ENCODE measurements at places on chromosomes 5 and 9.

GRCh38 chr5:129377504-129377903 is 82.6 kb upstream of the ADAMTS19 start:
- no peak for DNase-seq

DNA sequence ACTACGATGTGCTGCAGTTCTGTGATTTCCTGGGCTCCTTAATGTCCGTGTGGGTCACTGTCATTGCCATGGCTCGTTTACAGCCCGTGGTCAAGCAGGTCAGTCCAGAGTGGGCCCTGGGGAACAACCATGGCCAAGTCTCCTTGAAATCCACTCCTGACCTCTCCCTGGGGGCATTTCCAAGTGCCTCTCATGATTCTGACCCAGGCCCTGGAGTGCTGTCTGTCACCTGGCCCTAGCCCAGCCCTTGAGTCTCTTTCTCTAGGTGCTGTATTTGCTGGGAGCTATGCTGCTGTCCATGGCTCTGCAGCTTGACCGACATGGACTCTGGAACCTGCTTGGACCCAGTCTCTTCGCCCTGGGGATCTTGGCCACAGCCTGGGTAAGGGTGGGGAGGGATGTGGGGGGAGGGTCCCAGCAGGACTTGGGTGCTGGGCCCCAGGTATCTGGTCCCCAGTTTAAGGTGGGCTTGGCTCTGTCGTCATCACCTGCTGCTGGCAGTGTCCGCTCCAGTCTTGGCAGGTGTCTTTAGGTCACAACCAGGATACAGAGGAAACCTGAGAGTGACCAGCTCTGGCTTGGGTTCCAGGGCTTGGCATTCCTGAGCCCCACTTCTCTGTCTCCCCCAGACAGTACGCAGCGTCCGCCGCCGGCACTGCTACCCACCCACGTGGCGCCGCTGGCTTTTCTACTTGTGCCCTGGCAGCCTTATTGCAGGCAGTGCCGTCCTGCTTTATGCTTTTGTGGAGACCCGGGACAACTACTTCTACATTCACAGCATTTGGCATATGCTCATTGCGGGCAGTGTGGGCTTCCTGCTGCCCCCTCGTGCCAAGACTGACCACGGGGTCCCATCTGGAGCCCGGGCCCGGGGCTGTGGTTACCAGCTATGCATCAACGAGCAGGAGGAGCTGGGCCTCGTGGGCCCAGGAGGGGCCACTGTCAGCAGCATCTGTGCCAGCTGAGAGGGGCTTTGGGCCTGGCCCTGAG is 17.0 kb downstream of the OR13J1 start:
- DNase-seq = no peak

GRCh38 chr9:76036762-76037161 is 146.3 kb downstream of the PCSK5 start:
- no peak for DNase-seq

DNA sequence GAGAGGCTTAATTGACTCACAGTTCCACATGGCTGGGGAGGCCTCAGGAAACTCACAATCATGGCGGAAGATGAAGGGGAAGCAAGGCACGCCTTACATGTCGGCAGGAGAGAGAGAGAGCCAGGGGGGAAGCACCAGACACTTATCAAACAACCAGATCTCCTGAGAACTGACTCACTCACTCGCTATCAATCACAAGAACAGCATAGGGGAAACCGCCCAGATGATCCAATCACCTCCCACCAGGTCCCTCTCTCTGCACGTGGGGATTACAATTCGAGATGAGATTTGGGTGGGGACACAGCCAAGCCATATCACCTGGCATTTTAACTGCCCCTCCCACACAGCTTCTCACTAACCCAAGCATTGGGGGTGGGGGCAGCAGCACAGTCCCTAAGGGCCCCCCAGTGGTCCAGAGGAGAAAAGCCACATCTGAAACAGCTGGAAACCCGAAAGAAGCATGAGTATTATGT is 76.1 kb upstream of the ASS1 start:
- DNase-seq = no peak

DNA sequence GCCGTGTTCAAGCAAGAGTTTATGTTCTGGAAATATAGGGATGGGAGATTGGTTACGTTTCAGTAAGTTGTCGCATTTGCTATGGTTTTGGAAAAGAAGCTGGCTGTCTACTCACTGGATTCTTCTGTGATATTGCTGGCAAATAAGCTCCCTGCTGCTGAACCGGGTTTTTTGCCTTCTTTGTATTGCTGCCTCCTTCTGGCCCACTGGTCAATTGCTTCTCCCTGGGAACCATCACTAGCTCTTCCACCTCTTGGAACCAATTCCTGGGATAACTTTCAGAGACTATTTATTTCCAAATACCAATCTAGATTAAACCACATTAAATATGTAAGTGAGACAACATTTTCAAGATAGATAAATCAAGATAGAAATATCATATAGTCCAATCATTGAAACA is 43.0 kb downstream of the NUDT12 start:
- peak; percentile 15 for DNase-seq

DNA sequence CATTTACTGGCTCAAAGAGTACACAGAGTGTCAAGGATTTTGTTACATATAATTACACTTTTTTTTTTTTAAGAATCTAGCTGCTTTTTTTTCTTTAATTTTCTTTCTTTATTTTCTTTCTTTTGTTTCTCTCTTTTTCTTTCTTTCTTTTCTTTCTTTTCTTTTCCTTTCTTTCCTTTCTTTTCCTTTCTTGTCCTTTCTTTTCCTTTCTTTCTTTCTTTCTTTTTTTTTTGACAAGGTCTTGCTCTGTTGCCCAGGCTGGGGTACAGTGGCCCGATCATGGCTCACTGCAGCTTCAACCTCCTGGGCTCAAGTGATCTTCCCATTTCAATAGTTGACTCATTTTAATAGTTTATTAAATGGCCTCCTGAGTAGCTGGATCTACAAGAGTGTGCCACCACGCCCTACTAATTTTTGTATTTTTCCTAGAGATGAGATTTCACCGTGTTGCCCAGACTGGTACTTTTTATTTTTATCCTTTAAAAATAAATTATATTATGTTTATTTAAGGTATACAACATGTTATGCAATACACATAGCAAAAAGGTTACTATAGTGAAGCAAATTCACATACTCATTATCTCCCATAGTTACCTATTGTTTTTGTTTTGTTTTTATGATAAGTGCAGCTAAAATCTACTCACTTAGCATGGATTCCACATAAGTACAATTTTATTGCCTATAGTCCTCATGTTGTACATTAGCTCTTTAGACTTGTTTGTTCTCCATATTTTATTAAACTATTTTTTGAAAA is 381.5 kb upstream of the KLF4 start:
- DNase-seq = no peak

- DNase-seq = no peak
Observed at GRCh38 chr5:116939641-116940040, 365.0 kb upstream of the SEMA6A start.

DNA sequence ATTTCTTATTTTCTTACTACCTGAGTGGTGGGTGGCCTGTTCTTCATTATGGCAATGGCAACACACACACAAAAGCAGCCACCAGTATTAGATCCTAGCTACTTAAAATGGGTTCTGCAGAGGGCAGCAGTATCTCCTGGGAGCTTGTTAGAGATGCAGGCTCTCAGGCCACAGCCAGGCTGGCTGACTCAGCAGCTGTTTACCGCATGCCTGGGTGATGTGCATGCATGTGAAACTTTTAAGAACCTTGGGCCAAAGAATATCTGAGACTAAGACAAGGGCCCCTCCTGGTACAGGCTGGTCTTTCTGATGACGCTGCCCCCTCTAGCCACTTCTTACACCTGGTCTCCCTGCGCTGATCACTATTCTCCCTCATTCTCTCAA is 399.0 kb downstream of the MED10 start:
- DNase-seq = peak; percentile 7

DNA sequence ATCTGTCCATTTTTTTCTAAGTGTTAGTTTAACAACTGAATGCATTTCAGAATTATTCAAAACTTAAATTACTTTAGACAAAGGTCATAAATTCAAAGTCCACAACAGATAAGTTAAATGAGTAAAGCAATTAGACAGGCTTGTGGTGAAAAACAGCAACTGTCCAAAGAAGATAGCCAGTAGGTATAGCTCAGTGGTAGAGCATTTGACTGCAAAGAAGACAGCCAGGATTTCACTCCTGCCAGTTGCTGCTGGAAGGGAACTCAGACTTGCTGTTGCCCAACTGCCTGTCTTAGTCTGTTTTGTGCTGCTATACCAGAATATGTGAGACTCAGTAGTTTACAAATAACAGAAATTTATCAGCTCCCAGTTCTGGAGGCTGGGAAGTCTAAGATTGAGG is 10.0 kb downstream of the FANCC start:
- DNase-seq = no peak

DNA sequence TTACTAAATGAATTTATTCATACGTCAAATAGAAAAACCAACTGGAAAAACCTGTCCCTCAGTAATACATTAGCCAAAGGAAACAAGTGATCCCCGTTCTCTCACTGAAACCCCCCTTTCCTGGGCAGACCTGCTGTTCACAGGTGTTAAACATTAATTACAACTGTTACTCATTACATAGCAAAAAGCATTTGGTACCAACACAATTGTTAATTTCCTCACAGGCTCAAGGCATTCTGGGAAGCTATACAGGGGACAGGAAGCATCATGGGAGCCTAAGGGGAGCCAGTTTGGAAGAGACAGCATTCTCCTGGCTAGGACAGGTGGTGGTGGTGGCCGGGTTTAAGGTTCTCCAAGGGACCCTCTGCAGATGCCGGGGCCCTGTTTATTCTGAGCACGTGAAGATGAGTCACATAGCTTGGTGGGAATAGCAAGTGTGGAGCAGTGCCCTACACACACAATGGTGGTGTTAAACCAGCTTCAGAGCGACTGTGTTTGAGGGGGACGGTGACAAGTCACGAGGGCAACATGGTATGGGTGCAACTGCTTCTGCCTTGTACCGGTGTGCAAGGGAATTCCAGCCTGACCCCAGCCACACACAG is 62.6 kb upstream of the SLC25A51 start:
- DNase-seq = no peak

- DNase-seq = peak; percentile 12
Observed at GRCh38 chr9:137878146-137878941, 762 bp downstream of the CACNA1B start.

- no peak for DNase-seq
Observed at GRCh38 chr9:126701813-126702140, 88.0 kb downstream of the LMX1B start.

GRCh38 chr9:119195521-119195920 is 173.7 kb downstream of the BRINP1 start:
- DNase-seq = no peak

DNA sequence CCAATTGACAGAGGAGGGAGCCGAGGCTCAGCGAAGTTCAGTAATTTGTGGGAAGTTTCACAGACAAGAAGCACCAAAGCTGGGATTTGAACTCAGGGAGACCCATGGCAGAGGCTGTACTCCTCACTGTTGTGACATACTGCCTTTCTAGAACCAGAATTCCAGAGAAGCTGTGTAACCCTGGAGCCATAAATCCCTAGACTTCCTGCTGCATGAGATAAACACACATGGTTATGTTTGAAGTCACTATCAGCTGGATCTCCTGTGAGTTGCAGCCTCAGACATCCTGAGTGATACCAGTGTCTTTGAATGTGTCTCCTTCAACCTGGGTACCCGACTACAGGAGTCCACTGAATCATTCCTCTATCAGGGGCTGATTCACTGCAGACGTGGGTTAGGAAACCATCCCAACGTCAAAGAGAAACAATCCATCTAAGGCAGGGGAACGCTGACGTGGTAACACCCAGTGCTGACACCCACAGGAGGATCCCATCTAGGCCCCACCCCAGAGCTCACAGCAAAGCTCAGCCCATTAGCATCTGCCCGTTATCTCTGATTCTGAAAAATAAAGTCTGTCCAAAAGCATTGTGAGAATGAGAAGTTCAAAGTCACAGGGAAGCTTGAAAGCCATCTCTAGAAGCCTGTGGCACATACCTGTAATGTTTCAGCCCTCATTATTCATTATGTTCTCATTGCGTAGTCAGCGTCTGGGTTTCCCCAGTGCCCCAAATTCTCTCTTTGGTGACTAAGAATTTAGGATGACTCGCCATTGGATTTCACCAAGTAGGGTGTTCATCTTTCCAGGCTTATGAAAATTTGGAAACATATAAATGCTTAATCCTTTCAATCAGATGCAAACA is 36.3 kb upstream of the BASP1 start:
- peak; percentile 93 for DNase-seq

- peak; percentile 83 for DNase-seq
Observed at GRCh38 chr5:95960667-95961616, 709 bp downstream of the ELL2 start.

DNA sequence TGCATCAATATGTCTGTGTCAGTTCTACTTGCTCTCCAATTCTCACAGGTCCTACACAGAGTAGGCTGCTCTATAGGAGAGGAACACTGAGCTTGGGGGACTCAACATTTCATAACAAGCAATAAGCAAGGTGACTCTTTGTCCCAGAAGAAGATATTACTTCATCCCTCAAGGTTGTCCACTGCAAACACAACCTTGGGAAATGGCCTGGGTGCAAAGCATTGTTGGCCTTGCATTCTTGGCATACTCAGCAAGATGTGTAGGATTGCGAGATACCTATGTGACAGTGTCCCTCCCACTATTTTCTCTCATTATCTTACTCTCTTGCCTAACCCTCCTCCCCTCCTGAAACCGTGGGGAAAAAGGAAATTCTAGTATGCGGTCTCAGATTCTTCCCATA is 169.8 kb upstream of the FREM1 start:
- no peak for DNase-seq

GRCh38 chr5:175478008-175478383 is 364 bp upstream of the SFXN1 start:
- DNase-seq = no peak

GRCh38 chr5:122858451-122858850 is 13.0 kb downstream of the SNX24 start:
- DNase-seq = peak; percentile 31

- no peak for DNase-seq
Observed at GRCh38 chr5:80928073-80928472, 32.1 kb upstream of the RASGRF2 start.

GRCh38 chr5:42361315-42361688 is 61.9 kb upstream of the GHR start:
- no peak for DNase-seq

GRCh38 chr5:97134634-97135033 is 7.8 kb downstream of the LIX1 start:
- no peak for DNase-seq
